ENCODE measurements at places on chromosomes 2 and 18.

GRCh38 chr2:236641051-236641726 lies 71.6 kb downstream of the ACKR3 start:
- DNase-seq = no peak

GRCh38 chr18:33987206-33987605 lies 237.5 kb downstream of the NOL4 start:
- no peak for DNase-seq

GRCh38 chr2:208311954-208312353 lies 45.9 kb downstream of the PIKFYVE start:
- DNase-seq = no peak

DNA sequence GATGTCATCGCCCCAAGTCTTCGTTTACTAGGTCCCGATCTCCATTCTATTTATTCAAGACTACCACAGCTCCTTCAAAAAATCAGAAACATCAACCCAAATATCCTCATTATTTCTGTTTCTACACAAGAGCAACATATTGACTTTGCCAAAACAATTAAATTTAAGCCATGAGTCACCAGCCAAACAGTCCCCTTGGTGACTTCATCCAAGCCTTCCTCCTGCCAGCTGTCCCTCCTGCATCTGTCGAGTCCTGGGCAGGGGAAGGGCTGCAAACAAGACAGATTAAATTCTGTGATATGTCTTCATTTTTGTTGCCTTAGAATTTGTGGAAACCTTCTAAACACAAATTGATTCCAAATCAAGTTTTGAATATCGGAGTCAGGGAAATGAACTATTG lies 110.3 kb downstream of the SP3 start:
- no peak for DNase-seq

DNA sequence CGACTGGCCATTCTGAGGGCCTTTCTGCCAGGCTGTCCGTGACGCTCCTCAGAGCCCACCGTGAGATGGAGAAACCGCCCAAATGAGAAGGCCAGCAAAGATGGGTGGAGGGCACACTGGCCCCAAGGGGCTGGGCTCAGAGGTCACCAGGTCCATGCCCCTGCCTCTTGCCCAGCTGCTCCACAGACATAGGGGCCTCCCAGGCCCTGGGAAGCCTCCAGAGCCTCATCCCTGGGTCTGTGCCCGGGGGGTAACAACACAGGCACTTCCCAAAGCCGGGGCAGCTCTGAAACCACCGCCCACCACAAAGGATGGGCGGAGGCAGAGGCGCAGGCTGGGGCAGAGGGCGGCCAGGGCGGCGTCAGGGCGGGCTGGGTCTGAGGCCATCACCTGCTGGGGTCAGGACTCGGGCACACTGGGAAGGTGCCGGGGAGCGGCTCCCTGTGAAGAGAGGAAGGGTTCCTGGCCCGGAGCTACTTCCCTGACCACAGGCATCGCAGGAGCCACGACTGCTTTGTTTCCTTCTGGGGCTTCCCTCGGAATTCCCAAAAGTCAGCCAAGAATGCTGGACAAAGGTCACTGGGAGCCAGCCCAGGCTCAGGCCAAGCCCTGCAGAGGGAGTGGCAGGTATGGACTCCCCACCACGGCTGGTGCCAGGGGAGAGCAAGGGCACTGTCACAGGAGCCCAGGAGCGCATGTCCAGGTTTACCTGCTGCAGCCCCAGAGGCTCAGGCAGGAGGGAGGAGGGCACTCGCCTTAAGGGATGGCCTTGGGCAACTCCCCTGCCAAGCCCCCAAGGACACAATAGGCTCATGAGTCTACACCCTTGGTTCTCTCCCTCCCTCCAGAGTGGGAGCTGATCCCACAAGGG lies 9.4 kb downstream of the CYP26B1 start:
- DNase-seq = no peak

DNA sequence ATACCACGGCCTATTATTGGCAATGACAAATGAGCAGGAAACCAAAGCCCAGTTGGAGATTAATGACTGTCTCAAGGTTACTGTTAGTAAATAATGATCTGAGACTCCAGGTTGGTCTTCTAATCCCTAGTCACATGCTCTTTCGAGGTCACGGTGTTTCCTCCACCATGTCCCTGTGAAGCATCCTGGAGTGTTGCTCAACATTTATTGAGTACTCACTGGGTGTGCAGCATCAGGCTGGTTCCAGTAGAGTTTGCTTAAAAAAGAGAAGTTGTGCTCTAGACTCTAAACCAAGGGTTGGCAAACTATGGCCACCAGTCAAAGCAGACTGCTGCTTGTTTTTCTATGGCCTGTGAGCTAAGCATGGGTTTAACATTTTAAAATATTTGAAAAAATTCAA lies 263.8 kb upstream of the ATP5MC3 start:
- DNase-seq = no peak

DNA sequence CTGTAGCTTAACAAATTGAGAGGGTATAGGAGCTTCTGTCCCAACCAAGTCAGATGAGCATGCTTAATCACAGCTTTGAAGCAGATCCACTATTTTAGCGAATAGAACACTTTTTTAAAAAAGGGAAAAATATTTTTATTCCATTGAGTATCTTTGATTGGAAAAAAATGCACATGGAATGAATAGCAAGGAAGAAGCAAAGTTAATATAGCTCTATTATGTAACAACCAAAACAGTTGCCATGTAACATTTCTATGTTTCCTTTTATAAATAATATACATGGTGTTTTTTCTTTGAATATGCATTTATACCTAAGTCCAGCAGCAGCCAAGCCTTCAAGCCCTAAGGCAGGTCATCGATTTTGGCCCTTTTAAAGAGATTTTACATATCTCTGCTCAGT lies 21.4 kb upstream of the SPTBN1 start:
- no peak for DNase-seq

- DNase-seq = no peak
These were observed 352.6 kb downstream of the RBM43 start for GRCh38 chr2:150909090-150909489.

GRCh38 chr2:189409647-189410046 lies 31.6 kb upstream of the WDR75 start:
- DNase-seq = no peak

- no peak for DNase-seq
These were observed 677.7 kb upstream of the NXPH2 start for GRCh38 chr2:139457873-139458272.

All from activated naive CD8-positive, alpha-beta T cell treated with anti-CD3 and anti-CD28 coated beads, Interleukin-2, amount 50 U/mL, for 16 hours (primary cell).